ENCODE measurements at places on chromosomes 6 and 20.

GRCh38 chr20:48659858-48660257 lies 167.9 kb downstream of the PREX1 start:
- no peak for DNase-seq

DNA sequence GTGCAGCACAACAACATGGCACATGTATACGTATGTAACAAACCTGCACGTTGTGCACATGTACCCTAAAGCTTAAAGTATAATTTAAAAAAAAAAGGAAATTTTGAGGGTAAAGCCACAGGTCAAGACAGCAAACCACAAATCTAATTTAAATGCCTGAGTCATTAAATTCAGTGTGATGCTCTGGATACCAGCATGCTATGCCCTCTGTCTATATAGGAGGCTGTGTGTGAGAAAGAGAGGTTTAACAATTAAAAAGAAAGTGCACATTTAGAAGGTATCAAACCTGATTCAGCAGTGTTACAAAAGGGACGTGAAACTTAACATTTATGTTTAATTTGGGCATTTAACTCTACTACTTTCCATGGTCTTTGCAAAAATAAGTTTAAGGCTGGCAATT lies 276.3 kb downstream of the ADGRB3 start:
- DNase-seq, result no peak

DNA sequence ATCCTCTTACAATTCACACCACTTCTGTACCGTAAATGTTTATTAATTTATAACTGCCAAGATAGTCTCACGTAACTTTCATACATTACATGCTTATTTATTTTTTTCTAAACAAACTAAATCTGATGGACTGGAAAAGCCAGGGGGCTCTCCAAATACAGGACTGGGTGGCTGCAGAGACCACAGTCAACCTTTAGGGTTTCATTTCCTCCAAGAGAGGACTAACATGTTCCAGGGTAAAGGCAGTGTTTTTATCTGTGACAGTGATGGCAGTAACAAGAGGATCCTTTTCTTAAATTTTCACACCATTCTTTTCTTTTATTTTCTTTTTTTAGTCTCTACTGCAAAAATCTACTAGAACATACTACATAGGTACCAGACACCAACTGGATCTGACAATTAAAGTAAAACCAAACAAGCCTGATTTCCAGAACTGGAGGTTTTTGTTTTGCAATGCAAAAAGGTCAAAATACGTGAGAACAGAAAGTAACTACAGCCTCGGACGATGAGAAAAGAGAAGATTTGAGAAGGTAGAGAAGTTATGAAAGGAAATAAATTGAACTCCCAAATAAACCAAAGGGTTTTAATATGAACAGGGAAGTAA lies 1.2 kb downstream of the LMBRD1 start:
- no peak for DNase-seq

GRCh38 chr6:113194090-113194489 lies 663.1 kb upstream of the MARCKS start:
- DNase-seq, result no peak

- DNase-seq, result peak; percentile 75
Observed at GRCh38 chr20:39048000-39048696, 86.0 kb downstream of the DHX35 start.

GRCh38 chr6:113856625-113857555 lies at the start of gene MARCKS:
Gene MARCKS (plus strand): TSS chr6:113857345. CDS start chr6:113857746, 401 bp downstream.
- DNase-seq, result peak; percentile 25

- no peak for DNase-seq
Observed at GRCh38 chr6:137698636-137699030, 168.4 kb upstream of the TNFAIP3 start.

DNA sequence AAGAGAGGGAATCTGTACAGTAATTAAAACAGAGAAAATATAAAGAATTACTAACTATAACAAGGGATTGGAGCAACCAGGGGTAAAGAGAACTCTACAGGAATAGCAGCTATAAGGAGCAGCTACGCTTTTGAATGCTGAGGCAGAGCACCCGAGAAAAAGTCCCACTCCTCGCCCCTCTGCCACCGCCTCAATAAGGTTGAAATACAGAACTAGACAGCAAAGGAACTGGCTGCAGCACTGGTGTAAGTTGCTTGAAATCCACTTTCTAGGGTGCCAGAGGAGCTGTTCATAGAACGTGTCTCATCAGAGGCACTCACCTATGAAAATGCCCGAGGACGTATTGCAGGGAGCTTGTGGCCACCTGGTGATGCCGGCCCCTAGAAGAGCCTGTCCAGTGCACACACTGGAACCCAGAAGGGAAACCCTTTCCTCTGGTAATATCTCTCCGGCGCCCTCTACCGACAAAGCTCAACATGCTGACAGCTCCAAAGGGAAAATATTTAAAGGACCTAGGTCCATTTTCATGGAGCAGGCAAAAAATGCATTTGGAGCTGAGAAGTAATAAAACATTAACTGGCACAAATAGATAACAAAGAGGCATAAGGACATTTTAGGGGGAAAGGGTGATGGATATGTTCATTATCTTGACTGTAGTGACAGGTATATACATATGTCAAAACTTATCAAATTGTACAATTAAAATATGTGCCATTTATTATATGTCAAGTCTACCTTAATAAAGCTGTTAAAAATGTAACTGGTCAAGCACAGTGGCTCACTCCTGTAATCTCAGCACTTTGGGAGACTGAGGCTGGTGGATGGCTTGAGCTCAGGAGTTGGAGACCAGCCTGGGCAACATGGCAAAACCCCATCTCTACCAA lies 137.4 kb upstream of the HDAC2 start:
- peak; percentile 14 for DNase-seq

DNA sequence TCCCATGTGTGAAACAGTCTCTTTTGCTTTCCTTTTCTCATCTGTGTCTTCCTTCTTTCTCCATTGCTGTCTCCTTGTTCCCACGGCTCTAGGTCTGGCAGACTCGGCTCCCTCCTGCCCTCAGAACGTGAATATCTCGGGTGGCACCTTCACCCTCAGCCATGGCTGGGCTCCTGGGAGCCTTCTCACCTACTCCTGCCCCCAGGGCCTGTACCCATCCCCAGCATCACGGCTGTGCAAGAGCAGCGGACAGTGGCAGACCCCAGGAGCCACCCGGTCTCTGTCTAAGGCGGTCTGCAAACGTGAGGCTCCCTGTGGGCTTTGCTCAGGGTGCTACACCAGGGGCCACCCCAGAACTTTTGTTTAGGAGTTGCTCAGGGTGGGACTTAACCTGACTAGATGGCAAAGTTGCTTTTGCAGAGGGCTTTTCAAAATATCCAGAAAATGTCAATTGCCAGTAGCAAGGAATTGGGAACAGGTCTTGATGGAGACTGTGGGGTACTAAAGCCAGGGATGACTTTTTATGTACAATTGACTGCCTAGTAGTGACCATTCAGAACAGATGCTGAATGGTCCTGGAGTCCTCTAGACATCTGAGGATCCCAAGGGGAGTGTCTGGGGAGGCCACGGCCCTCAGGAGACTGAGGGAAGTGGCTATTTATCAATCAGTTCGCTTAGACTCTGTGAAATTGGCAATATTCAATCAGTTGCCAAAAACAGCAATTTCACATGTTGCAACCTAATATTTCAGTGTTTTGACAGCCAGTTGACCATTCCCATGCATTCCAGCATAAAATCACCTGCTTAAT lies 550 bp downstream of the C2 start:
- DNase-seq, result no peak

DNA sequence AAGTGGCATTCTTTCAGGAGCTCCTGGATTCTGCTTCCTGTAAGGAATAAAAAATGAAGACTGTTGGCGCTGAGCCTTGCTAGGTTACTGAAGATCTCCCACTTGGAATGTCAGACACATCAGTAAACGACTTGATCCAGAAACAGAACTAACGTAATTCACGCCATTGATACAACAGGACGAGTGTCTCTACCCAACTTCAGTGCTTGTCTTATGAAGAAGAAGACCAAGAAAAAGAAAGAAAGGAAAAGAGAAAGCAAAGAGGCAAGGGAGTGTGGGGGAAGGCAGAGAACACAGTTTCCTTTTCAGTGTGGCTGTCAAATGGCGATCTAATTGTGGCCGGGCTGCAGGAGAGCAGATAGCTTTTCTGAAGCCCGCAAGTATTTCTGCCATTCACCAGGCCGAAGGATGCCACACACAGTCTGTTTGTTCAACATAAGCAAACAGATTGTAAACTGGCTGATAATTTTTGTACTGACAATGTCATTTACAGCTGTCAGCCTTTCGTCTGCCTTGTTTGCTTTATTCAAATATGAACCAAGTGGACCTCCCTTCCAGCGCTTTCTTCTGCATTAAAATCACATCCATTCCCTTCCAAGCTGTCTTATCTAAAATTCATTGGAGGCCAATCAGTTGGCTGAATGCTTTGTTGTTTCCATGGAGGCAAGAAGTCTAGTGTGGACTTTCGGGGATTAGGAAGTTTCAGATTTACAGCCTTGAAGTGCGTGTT lies 180.6 kb downstream of the FOXA2 start:
- no peak for DNase-seq

- DNase-seq, result no peak
Observed at GRCh38 chr20:36862857-36863668, 12.9 kb upstream of the TLDC2 start.

GRCh38 chr6:47520282-47520681 lies 42.7 kb downstream of the CD2AP start:
- no peak for DNase-seq

GRCh38 chr6:131054392-131055250 lies 8.4 kb downstream of the EPB41L2 start:
- no peak for DNase-seq

DNA sequence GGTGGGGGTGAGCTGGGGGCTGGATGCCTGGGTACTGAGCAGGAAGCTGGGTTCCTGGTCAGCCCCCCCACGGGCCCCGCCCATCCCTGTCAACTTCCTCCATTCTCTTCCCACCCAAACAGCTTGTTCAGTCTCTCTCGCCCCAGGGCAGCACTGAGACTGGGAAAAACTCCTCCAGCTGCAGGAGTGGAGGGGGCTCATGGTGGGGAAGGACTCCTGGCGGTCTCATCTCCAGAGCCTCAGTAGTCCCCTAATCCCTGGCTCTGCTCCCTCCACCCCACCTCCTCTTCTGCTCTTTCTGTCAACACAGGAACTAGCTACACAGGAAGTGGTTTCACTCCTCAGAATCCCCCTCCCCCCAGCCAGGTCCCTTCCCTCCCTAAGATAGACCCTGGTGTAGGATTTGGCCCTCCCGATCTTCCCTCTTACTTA lies at the start of gene GPSM3:
GPSM3 (minus strand) TSS at position 36 of the 432 bp plus-strand sequence. CDS start 130 bp downstream, outside the sequence.
- DNase-seq, result peak; percentile 47

DNA sequence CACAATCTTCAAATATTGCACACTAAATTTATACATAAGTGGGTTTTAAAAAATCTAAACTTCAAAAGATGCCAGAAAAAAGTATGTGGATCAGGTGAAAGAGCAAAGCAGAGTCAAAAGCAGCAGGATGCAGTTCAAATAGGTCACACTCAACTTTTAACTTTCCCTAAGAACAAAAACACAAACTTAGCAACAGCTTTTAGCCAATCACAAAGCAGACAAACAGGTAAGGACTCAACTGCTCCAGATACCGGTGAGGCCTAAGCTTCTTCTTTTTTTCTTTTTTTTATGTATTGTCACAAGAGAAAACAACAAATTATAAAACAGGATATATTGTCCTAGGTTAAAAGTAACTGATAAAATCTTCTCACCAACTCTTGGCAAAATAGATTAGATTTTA lies 74.7 kb downstream of the SESN1 start:
- DNase-seq, result no peak

DNA sequence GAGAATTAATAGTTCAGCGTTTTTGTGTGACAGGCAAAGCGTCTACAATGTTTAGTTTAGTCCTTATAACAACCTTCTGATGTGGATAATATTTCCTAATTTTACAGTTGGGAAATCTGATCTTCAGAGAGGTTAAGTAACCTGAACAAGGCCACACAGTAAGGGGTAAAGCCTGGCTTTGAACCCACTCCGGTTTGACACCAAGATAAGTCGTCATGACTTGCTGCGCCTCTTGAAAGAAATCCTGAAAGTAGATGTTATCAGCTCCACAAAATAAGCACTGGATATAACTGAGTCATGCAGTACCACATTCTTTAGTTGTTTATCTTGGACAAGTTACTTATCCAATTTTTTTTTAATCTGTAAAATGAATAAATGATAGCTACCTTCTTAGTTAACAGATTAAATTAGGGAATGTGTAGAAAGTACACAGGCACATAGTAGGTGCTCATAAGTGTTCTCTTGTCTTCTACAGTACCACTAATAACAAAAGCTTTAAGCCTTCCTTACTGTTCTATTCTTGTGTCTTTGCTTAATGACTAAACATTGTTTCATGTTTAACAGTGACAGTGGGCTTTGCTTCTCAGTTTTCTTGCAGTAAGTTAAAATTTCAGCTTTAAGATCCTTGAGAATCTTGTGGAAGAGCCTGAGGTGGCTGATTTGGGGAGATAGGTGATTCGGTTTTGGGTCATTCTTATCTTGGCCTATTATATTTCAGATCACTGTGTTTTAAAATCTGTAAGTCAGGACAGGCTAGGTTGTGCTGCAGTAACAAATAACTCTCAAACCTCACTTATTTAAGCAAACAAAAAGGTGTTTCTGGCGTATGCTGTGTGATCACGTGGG lies 2.1 kb downstream of the HIVEP1 start:
- no peak for DNase-seq

- DNase-seq, result no peak
Observed at GRCh38 chr6:102215425-102215824, 821.9 kb downstream of the GRIK2 start.

DNA sequence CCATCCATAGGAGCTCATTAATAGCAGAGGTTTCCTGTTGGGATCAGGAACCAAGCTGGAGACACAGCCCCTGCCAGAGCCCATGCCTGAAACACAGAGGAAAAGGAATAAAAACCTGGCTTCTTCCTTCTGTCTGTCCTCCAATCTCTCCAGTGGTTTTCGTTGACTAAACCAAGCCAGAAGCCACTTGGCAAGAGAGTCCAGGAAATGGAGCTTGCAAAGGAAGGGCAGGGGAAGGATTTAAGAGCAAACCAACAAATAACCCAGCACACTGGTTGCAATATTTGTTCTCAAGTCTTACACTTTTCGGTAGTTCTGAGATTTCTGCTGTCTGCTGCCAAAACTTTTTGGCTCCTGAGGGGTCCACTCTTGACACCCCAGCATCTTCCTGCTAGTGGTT lies 137.0 kb upstream of the BMP2 start:
- no peak for DNase-seq

DNA sequence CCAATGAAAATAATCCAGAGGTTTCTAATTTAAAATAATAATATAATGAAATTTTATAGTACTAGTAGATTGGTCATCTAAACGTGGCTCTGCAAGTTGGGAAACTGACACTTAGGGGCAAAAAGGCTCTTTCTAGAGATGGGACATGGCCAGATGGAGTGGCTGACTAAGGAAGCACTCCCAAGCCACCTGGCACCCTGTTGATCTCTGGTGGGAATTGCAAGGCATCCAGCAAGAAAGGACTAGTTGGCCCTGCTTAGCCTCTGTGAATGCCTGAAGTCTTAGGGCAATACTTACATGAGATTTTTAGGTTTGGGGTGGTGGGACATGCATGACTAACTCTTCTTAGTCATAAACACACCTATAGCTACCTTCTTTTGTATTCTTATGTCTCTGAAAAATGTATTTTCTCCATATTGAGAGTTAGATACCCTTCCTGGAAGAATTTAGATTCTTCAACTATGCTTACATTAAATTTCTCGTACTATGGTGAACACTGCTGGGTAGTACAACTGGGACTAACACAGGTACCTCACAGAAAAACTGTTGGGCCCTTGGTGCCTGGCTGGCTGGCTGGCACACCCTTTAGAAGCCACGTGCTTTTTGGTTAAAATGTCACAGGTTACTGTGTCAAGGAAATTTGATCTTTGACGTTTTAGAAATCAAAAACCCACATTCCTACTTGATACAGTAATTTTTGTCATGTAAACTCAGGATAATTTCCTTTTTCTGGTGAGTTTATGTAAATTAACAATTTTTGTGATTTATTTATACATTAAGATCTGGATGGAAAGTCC lies 25.0 kb upstream of the SH3BGRL2 start:
- DNase-seq, result no peak

Data from activated naive CD4-positive, alpha-beta T cell treated with Interleukin-2 at 50 U/mL for 16 hours (primary cell).